ENCODE measurements at places on chromosomes 12 and 14.

DNA sequence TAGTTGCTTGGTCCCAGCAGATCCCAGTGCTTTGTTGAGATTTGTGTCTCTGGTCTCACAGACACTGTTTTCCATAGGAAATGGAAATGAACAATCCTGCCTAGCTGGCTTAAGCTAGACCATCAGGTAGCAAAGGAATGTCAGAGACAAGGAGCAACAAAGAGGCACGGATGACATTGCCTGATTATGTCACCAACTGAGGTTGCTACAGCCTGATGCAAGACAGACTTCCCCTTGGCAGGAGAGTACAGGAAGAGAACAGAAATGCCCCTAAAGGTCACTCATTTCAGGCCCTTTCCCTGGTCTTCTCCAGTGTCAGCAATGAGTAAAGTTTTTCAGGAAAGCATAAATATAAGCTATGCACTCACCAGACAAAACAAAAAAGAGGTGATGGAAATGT, 2.0 kb upstream of the PRB2 start:
- no peak for DNase-seq

DNA sequence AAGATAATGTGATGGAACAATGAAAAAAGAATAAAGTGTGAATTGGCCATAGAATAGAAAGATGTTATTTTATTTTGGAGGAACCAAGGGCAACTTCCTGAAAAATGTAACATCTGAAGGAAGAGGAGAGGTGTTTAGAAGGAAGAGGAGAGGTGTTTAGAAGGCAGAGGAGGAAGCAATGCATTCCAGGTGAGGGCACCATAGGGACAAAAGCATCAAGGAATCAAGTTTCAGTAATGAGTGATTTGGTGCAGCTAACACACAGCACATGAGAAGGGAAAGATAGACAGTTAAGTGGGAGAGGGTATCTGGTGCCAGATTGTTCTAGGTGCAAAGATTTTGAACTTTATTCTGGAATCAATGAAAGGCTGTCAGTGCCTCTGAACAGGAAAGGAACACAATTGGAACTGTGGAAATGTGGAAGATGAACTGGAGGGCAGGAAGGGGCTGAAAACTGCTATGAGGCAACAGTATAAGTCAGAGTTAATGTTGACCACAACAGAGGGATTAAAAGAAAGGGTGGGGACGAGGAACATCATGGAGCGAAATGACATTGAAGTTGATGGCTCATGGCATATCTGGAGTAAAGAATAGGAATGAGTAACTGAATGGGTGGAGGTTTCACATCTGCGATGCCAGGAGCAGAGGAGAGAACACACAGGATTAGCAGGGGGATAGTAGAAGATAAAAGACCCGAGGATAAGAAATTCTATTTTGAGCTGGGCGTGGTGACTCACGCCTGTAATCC, 326.6 kb downstream of the LRIG3 start:
- DNase-seq, result no peak

DNA sequence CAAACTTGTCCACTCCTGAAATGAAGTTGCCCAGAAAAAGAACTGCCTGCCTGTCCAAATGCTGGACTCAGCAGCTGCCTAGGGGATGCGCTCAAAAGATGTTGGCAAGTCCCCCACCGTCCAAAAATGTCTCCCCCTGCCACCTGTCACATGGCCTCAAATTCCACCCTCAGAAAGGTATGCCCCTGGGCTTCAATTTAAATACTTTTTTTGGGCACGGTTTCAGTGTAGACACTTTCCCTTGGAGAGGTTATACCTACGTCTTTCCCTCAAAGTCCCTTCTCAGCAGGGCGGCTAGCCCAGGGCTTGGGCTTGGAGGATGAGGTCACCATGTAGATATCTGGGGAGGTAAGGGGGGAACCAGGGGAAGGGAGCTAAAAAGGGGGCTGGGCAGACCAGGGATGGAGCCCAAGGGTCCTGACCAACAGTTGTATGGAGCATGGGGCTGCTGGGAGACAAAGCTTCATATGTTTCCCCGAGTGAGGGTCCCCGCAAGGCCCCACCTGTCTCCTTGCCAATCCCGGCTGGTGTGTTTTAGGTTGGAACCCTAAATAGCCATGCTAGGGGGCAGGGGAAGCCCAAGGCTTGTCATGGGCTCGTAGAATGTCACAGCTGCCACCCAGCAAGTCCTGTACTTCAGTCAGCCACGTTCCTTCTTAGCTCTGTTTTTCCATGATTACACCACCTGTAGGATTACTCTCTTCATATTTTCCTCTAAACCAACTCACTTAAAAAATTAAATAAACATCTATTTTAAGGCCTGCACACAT, 131.2 kb upstream of the TBX3 start:
- no peak for DNase-seq

DNA sequence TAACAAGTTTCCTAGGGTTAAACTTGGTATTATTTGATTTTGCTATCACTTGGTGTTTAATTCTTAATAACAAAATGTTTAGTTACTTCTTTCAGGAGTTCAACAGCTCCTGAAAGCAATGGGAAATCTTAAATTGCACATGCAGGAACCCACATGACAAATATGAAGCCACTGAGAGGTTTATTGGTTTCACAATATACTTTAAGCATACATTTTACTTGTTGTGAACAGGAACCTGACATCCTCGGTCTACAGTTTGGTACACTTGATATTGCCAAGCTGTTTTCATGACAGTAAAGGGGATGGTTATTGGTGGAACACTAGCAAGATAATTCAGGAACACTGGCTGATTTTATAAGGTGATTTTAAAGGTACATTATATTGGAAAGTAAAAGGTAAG, 46.2 kb downstream of the SLC38A1 start:
- DNase-seq, result no peak

DNA sequence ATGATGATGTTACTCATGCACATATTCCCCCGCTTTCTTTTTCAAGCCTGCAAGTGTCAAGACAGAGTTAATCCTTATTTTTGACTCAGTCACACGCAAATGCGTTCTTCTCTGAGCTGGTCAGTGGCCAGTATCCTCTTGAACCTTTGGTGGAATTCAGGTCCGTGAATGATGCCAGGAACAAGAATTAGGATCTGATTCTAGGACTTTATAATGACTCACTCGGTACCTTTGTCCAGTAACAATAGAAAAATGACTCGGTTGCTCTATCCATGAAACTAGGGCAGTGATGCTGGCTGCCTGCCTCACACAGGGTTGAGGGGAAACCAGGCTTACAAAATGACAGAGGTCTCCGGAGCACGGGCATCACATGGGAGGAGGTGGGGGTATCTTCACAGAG, 185.8 kb upstream of the NUDT4 start:
- DNase-seq, result no peak

All from GM18507 (cell line).